Activated T-helper 2 cell treated with anti-CD3 and anti-CD28 coated beads, Interferon-gamma antibody, Interleukin-2, Interleukin-4, amounts not matched to agents 10 μg/mL and 5 μg/mL and 100 μg/mL, durations not matched to agents 14 hours and 24 hours and 36 hours (primary cell): ENCODE measurements at places on chromosomes 2 and 18. TPM values are rescaled to one million over a fixed set of nuclear protein-coding genes. Genes with fewer than 3 reads are reported as not detected.
A peak's percentile ranks its signal among the peaks of the same experiment; 100 is the strongest.

GRCh38 chr2:69454976-69455375 lies 17.7 kb upstream of the NFU1 start:
- H3K36me3 ChIP-seq: no peaks in the 10 kb centered on the region
- peaks cover 13% of the 10 kb centered on the region for H3K4me1 ChIP-seq
- DNase-seq: no peak
- no peak overlapping the region for H3K4me3 ChIP-seq
- H3K27me3 ChIP-seq: no peaks in the 10 kb centered on the region

DNA sequence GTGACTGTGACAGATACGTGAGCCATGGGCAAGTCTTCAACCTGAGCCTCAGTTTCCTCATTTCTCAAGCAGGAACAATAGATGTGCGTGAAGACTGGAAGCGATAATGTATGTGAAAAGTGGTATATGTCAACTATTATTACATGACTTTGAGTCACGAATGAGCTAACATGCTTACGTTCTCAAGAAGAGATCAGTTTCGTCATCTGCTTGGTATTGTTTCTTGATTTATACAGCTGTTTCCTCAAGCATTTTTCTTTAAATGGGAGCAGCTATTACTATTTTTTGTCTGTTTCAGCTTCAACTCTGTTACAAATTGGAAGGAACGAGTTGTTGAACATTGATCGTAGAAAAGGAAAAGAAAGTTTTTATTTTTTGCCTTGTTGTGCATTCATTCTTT lies 48.5 kb upstream of the THOC1 start:
- DNase-seq: no peak
- H3K27ac ChIP-seq: no peak overlapping the region
- H3K36me3 ChIP-seq: no peaks in the 10 kb centered on the region
- H3K27me3 ChIP-seq: peaks cover 3% of the 10 kb centered on the region
- no peak overlapping the region for H3K4me3 ChIP-seq

DNA sequence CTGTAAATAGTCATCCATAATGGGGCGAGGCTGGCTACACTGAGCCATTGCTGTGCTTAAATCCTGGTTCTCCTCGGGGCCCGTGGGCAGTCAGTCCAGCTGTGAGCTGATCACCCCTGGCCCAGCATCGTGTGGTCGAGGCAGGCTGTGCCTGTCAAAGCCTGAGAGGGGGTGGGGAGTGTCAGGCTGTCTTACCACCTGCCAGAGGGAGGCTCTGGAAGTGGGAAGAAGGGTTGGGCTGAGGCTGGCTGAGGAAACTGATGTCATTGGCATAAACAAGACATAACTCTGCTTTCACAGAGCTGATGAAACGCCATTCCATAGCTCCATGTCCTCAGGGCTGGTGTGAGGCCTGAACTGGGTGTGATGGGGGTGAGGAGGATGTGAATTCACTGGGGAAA lies 49.7 kb downstream of the KLHL29 start:
- H3K27me3 ChIP-seq: peaks cover 22% of the 10 kb centered on the region
- no peak overlapping the region for H3K4me3 ChIP-seq
- peaks cover 9% of the 10 kb centered on the region for H3K4me1 ChIP-seq
- no peaks in the 10 kb centered on the region for H3K36me3 ChIP-seq

- no peak overlapping the region for H3K4me3 ChIP-seq
- H3K4me1 ChIP-seq: peaks cover 20% of the 10 kb centered on the region
- H3K27me3 ChIP-seq: no peaks in the 10 kb centered on the region
- H3K36me3 ChIP-seq: no peaks in the 10 kb centered on the region
- no peak for DNase-seq
Observed at GRCh38 chr2:62055724-62056336, 140.1 kb upstream of the B3GNT2 start.

DNA sequence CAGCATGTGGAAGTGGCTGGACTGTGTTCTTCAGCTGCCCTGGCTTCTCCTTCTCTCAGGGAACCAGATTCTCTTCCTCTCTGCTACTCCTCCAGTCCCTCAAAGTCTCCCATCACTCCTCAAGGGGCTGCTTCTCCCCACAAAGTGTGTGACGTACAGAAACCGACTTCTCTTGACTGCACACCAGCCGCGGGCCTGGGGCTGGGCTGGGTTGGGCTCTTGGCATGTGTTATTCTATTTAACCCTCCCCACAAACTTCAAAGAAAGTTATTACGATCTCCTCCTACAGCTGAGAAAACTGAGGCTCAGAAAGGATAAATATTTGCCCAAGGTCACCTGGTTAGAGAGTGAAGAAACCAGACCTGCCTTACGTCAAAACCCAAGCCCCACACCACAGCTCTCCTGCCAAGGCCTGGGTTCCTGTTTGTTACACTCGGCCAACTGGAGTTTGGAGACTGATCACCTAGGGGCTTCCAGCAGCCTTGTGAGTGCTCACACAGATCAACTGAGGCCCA lies 269.0 kb downstream of the TFCP2L1 start:
- no peak for DNase-seq
- H3K4me1 ChIP-seq: no peaks in the 10 kb centered on the region
- H3K27ac ChIP-seq: no peak overlapping the region
- no peaks in the 10 kb centered on the region for H3K27me3 ChIP-seq
- no peaks in the 10 kb centered on the region for H3K36me3 ChIP-seq

DNA sequence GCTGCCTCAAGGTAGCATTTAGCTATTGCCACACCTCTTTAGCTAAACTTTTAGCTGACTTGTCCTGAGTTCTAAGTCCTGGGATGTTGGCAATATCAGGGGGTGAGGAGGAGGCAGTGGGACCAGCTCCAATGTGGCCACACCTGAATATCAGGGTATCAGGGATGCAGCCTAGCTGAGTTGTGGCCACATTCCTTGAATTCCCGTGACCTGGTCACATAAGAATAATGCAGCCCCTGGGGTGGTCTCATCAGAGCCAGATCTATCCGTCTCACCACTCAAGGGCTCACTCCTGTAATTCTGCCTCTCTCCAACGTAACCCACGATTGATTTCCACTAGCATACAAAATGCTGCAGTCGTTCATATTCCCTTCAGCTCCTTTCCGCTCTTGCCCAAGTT lies 11.6 kb upstream of the TAF1B start:
- peaks cover 27% of the 10 kb centered on the region for H3K4me1 ChIP-seq
- DNase-seq: no peak
- no peak overlapping the region for H3K27ac ChIP-seq
- H3K36me3 ChIP-seq: no peaks in the 10 kb centered on the region
- no peak overlapping the region for H3K4me3 ChIP-seq

DNA sequence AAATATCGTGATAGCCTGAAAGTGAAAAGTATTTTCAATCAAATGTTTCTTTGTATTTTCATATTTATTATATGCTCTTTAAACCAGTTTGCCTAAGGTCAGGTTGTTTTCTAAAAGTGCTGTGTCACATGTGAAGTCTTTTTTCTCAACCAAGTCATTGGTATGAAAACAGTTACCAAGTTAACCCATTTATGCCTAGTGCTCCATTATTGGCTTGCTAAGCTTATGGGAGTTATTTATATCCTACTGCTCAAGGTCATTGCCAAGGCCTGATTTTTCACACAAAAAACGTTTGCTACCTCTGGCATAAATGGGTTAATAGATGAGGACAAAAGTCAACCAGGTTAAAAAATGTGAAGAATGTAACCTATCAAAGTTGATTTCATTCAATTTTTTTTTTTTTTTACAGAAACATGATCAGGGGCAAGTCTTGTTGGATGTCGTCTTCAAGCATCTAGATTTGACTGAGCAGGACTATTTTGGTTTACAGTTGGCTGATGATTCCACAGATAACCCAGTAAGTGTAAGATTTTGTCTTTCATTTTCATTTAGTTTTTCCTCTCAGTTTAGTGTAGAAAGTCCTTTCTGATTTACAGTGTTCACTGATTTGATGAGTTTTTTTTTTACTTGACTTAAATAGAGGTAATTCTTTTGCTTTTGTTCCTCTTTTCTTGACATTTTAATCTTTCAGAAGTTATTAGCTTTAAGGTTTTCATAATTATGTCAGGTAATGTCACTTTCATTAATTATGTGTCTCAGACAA lies 102.6 kb downstream of the PTPN4 start:
- H3K4me3 ChIP-seq: peak overlapping the region; percentile 37
- no peaks in the 10 kb centered on the region for H3K27me3 ChIP-seq
- H3K27ac ChIP-seq: peak overlapping the region; percentile 63
- H3K4me1 ChIP-seq: peaks cover 60% of the 10 kb centered on the region
- DNase-seq: no peak

- no peak overlapping the region for H3K27ac ChIP-seq
- H3K4me1 ChIP-seq: no peaks in the 10 kb centered on the region
- H3K36me3 ChIP-seq: no peaks in the 10 kb centered on the region
- H3K27me3 ChIP-seq: no peaks in the 10 kb centered on the region
Observed at GRCh38 chr2:58951722-58952121, 710.6 kb upstream of the FANCL start.

DNA sequence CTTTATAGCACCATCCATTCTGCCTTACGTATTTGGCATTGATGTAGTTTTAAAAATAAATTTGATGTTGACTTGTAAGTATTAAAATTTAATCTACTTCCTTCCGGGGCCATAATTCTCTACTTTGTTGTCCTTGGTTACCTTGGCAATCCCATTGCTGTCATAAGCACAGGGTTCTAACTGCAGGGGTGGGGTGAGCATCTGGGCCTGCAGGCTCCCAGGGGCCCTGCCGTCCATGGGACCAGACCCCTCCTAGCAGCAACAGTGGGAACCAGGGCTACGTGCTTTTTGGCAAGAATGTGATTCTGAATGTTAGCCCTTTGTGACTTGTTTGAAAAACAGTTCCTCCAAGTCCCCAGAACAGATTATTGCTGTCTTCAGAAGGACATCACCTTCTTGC lies 4.9 kb downstream of the ASAP2 start:
- H3K36me3 ChIP-seq: no peaks in the 10 kb centered on the region
- no peak overlapping the region for H3K27ac ChIP-seq
- no peak overlapping the region for H3K4me3 ChIP-seq
- peaks cover 40% of the 10 kb centered on the region for H3K27me3 ChIP-seq

- no peaks in the 10 kb centered on the region for H3K4me1 ChIP-seq
- H3K4me3 ChIP-seq: no peak overlapping the region
- H3K27me3 ChIP-seq: peaks cover 4% of the 10 kb centered on the region
Observed at GRCh38 chr18:58158008-58158407, 114.0 kb downstream of the NEDD4L start.

- H3K4me1 ChIP-seq: peaks cover 53% of the 10 kb centered on the region
- H3K36me3 ChIP-seq: no peaks in the 10 kb centered on the region
- no peak overlapping the region for H3K27ac ChIP-seq
- no peak overlapping the region for H3K4me3 ChIP-seq
- no peak for DNase-seq
- H3K27me3 ChIP-seq: peaks cover 3% of the 10 kb centered on the region
Observed at GRCh38 chr18:48809365-48809764, 141.4 kb downstream of the SMAD7 start.

DNA sequence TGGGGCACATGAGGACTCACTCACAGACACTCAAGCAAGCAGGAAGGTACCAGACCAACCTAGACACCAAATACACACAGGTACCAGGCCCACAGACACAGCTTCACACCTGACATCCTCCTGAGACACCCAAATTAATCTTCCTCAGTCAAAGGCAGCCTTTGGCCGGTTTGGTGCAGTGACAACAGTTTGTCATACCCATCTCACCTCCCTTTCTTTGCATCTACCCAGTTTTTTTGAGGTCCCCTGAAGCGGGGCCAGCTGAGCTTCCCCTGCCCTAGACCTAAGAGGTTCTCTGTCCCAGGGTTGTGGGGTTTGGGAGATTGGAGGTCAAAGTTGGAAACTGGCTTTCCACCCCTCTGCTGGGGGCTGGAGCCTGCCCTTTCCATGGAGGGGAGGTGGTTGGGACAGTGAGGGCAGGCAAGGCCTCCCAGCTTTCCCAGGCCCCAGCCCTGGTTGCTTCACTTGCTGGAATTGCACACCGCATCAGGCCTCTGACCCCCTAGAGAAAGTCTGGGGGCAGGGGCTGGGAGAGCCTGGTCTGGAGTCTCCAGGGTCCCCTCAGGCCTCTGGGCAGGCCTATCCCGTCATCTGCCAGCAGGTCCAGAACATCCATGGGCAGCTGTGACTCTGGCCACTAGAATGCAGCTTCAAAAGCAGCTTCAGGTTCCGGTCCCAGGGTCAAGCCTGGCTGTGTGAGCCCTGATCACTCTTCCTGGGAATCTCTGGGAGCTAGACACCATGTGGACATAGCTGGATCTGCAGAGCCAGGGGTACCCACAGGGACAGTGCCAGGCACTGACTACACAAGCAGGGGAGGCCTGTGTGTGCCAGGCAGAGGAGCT lies 12.5 kb upstream of the TEX261 start:
- H3K36me3 ChIP-seq: no peaks in the 10 kb centered on the region
- peaks cover 8% of the 10 kb centered on the region for H3K27me3 ChIP-seq
- H3K4me3 ChIP-seq: no peak overlapping the region
- no peak for DNase-seq
- no peak overlapping the region for H3K27ac ChIP-seq

DNA sequence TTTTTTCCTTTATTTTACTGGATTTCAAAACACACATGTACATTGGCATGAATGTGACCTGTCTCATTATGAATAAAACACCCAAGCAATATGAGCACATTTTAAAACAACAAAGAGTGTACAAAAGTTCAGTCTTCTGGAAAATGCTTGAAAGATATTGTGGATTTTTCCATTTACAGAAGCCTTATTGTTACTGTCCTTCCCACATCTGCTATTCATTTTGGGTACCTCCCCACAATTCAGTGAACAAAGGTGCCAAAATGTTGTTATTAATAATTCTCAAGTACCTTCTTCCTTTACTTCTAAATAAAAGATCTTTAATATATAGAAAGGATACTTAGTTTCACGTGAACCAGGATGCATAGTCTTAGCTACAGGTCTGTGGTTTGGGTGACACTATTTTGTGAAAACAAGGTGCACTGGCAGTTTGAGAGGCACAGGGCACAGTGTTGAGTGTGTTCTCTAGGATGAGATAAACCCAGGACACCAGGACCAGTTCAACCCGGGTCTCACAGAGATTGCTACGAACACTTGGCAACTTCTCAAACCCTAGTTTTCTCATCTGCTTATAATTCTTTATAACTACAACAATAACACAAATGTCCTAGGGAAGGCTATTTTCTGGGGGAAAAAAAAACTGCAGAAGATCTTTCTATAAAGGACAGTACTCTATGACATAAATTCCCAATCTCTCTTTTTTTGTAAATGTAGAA lies 84.5 kb upstream of the GALNT5 start:
- no peak overlapping the region for H3K27ac ChIP-seq
- H3K4me1 ChIP-seq: peaks cover 4% of the 10 kb centered on the region
- H3K4me3 ChIP-seq: no peak overlapping the region

DNA sequence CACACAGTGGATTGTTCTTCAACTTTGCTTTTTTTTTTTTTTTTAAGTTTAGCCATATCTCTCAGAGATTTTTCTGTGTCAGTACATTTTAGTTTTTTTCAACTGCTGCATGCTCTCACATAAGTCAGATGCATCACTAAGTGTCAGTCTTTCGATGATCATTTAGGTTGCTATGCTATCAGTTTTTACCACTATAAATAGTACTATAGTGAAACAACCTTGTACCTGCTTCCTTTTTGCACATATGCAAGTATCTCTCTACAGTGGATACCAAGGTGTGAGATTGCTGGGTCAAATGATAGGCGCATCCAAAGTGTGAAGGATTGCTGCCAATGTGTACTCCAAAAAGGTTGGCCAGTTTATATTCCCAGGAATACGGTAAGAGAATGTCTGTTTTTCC lies 33.5 kb upstream of the MAP4K3 start:
- no peaks in the 10 kb centered on the region for H3K36me3 ChIP-seq
- peaks cover 28% of the 10 kb centered on the region for H3K4me1 ChIP-seq
- no peak overlapping the region for H3K4me3 ChIP-seq
- H3K27ac ChIP-seq: no peak overlapping the region

Gene RAPGEF4
- total RNA-seq: 0.91 and 0.92 TPM in 2 replicates

Gene GPR17
- total RNA-seq: not detected in 2 replicates

Gene ACOXL
- 1.4 and 1.6 TPM in 2 replicates for total RNA-seq

Gene IL1RL2
- not detected in 2 replicates for total RNA-seq

Gene APOB
- total RNA-seq: not detected in 2 replicates

Gene FEV
- total RNA-seq: not detected in 2 replicates

Gene MYOM1
- 0.62 and 2.4 TPM in 2 replicates for total RNA-seq

Gene ESPNL
- 0.07 and 0.14 TPM in 2 replicates for total RNA-seq

Gene MOB4
- 18.1 and 19.5 TPM in 2 replicates for total RNA-seq

Gene LRP1B
- total RNA-seq: not detected in 2 replicates

Gene CIB4
- total RNA-seq: not detected in 2 replicates
